Heart left ventricle (tissue), 16 donors: ENCODE measurements at places on chromosomes 12 and 14. TPM values are rescaled to one million over a fixed set of nuclear protein-coding genes. Genes with fewer than 3 reads are reported as not detected.
A peak's percentile ranks its signal among the peaks of the same experiment; 100 is the strongest.

Gene HCAR3
- 0.11 TPM for polyA plus RNA-seq

Gene LAG3
- polyA plus RNA-seq: 0.03 TPM

Gene SLC5A8
- polyA plus RNA-seq: not detected

Gene LBHD2
- not detected for polyA plus RNA-seq

Gene RPL10L
- not detected for polyA plus RNA-seq

- no peak for DNase-seq
These were observed 7.4 kb downstream of the ELK3 start for GRCh38 chr12:96201272-96202227.

DNA sequence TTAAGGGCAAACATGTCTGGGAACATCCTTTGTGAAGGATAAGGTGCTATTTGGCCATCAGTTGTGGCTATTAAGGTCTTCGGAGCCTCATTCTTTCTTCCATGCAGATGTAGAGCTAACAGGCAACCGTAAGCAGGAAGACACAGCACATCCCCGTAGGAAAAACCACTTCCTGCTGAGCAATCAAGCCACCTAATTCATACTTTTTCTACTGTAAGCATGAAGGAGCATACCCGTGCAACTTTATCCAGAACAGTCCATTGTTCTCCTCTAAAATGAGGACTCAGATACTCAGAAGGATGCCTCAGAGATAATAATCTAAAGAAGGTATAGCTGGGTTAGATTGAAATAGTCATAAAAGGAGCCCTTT lies 232.0 kb downstream of the PPM1H start:
- no peak for DNase-seq

DNA sequence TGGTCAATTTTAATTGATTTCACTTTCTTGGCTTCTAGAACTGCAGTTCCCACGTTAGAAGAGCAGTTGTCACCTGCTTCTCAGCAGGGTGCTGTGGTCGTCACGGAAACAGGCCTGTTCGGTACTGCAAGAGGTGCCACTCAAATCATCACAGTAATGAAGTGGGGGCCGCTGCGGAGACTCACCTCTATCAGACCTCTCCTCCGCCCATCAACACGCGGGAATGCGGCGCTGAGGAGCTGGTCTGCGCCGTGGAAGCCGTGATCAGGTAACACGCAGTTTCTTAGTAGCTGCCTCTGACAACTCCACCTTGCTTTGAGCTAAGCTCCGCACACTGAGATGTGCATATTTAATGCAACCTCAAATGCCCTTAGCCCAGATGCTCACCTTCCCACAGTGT lies 107.2 kb downstream of the UNC79 start:
- no peak for DNase-seq

DNA sequence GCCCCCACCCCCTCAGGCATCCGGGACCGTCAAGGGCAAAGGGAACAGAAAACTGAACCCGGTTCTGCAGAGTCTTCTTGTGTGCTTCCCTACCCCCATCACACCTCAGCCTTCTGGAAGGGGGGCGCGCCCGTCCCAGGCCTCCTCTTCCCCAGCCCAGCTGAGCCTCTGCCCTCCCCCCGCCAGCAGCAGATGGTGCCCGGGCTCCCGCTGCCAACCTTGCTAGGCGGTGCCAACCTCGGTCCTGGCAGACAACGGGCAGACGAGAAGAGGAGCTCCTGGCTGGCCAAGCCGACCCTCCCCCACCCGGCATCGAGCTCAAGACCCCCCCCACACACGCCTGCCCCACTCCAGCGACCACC lies 8.7 kb downstream of the STAC3 start:
- peak; percentile 63 for DNase-seq

GRCh38 chr12:107093417-107094182 lies at the start of gene CRY1:
CRY1 (minus strand) TSS chr12:107093549; CDS start chr12:107092961, 588 bp downstream.
- peak; percentile 96 for DNase-seq

- DNase-seq: no peak
These were observed 22.1 kb upstream of the EIF4B start for GRCh38 chr12:52984136-52984535.

GRCh38 chr12:95440401-95440800 lies 33.6 kb upstream of the METAP2 start:
- no peak for DNase-seq

GRCh38 chr14:58864751-58865513 lies 227.2 kb downstream of the DACT1 start:
- peak; percentile 24 for DNase-seq

DNA sequence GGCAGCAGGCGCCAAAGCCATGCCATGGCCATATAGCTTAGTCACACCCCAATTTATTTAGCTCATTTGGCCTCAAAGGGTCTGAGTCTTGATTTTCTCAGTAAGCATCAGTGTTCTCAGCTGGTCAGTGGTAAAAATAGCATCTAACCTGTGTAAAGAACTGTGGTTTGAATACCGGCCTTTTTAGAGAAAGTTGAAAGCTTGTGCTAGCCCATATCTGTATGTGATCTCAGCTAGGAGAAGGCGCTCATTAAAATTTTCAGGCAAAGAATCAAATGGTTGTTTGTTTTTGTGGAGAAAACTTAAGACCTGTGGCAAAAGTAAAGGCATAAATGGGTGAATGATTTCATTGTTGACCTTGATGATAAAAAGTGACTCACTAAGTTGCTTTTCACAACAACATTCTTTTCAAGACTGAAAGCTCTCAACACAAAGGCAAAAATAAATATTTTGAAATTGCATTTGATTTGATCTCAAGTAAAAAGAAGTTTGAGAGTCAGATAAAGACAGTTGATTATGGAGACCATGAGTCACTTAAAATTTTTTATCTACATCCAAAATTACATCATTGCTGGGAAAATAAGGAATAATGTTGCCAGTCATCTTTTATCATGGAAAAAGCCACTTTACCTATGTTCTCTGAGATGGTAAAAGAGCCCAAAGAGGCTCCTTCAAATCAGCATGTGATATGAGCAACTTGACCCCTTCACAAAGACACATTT lies 128.5 kb upstream of the RGS6 start:
- DNase-seq: no peak

DNA sequence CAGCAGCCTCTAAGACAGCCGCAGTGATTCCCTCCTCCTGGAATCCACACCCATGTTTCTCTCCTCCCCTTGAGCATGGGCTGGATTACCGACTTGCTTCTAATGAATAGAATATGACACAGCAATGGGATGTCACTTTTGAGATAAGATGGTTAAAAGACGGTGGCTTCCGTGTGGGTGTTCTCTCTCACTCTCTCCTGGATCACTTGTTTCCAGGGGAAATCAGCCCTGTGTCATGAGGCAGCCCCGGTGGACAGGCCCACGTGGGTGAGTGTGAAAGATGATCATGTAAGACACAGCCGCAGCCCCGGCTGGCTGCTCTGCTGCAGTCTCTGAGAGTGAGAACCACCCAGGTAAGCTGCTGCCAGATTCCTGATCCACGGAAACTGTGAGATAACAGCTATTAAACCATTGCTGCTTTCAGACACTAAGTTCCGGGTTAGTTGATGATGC lies 10.7 kb downstream of the MOAP1 start:
- no peak for DNase-seq

DNA sequence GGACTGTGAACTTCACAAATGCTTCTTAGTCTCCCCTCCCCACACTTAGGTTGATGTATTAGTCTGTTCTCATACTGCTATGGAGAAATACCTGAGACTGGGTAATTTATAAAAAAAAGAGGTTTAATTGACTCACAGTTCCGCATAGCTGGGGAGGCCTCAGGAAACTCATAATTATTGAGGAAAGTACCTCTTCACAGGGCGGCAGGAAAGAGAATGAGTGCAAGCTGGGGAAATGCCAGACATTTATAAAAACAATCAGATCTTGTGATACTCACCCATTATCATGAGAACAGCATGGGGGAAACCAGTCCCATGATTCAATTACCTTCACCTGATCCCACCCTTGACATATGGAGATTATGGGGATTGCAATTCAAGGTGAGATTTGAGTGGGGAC lies 178.8 kb downstream of the SLC38A4 start:
- DNase-seq: no peak
